ENCODE measurements at places on chromosomes 16 and 17.

GRCh38 chr16:15829460-15829859, 27.4 kb downstream of the MYH11 start:
- H3K4me3 ChIP-seq = no peak overlapping the region
- no peak for DNase-seq
- H3K27ac ChIP-seq = no peak overlapping the region
- H3K36me3 ChIP-seq = no peaks in the 10 kb centered on the region
- no peaks in the 10 kb centered on the region for H3K4me1 ChIP-seq
- peaks cover 21% of the 10 kb centered on the region for H3K27me3 ChIP-seq

GRCh38 chr17:50570528-50570927, 10.0 kb downstream of the CACNA1G start:
- no peaks in the 10 kb centered on the region for H3K4me1 ChIP-seq
- H3K4me3 ChIP-seq = no peak overlapping the region
- DNase-seq = no peak
- no peaks in the 10 kb centered on the region for H3K36me3 ChIP-seq

- no peak for DNase-seq
- no peaks in the 10 kb centered on the region for H3K4me1 ChIP-seq
- no peak overlapping the region for H3K27ac ChIP-seq
- H3K4me3 ChIP-seq = peak overlapping the region; percentile 36
Observed at GRCh38 chr16:75860326-75861053, 134.2 kb upstream of the CPHXL start.

GRCh38 chr17:72173499-72174116, 52.8 kb downstream of the SOX9 start:
- H3K27me3 ChIP-seq = peaks cover 6% of the 10 kb centered on the region
- H3K27ac ChIP-seq = no peak overlapping the region
- H3K36me3 ChIP-seq = no peaks in the 10 kb centered on the region
- H3K4me3 ChIP-seq = no peak overlapping the region
- H3K4me1 ChIP-seq = peaks cover 4% of the 10 kb centered on the region

DNA sequence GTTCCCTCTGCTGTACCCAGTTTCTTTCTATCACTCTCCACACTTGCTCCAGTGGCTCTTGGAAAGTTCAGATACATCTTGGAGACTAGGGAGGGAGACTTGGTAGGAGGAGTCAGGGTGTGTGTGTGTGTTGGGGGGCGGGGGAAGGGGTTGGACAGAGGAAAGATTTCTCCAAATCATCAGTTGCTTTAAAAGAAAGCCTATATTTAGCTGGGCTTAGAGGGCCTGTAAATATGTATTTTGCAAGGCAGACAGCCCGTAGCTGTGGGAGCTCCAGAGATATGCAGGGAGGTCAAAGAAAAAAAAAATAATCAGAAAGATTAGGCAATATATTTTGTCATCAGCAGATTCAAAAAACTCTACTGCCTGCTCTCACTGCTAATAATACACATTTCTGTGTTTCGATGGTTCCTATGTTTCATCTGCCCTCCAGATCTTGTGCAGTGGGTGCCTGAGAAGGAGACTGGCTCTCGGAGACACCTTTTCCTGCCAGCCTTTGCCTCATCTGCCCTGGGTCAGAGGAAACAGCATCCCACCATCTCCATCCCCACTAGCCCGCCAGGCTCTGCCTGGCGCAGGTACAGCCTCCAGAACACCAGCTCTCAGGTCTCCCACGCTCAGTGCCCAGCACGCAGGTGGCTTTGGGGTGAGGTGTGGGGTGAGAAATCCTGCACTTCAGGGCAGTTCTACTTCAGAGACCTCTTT, 4.8 kb upstream of the PPP1R9B start:
- no peak overlapping the region for H3K27ac ChIP-seq
- H3K27me3 ChIP-seq = no peaks in the 10 kb centered on the region
- H3K4me1 ChIP-seq = peaks cover 13% of the 10 kb centered on the region

DNA sequence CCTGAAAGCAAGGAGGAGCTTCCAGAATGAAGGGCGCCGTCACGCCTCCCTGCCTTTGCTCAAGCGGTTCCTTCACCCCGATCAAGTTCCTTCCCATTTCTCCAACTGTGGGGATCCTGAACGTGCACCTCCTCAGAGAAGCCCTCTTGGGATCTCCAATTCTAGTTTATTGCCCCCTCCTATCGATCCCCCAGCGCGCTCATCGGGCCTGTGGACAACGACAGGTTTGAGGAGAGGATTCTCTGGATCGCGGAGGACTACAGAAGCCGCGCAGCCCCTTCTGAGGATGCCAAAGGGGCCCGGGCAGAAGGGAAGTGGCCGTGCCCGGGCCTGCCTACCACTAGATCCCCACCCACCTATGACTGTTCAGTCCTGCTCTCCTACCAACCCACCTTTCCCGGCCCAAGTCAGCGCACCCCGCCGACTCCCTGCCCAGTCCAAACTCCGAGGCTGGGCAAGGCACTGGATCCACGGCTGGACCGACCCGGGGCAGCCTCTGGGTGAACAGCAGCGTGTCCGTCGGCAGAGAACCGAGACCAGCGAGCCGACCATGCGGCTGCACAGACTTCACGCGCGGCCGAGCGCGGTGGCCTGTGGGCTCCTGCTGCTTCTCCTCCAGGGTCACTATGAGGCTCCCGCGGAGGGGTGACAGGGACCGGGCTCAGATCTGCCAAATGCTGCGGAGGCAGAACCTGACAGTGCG, 12.8 kb upstream of the CES3 start:
- peak overlapping the region; percentile 74 for H3K4me3 ChIP-seq
- no peak for DNase-seq
- peaks cover 9% of the 10 kb centered on the region for H3K36me3 ChIP-seq
- peaks cover 15% of the 10 kb centered on the region for H3K27me3 ChIP-seq
- no peak overlapping the region for H3K27ac ChIP-seq
- H3K4me1 ChIP-seq = peaks cover 7% of the 10 kb centered on the region
